ENCODE measurements at places on chromosomes 2 and 18.
A peak's percentile ranks its signal among the peaks of the same experiment; 100 is the strongest.

GRCh38 chr2:230715201-230715600 lies 2.6 kb downstream of the CAB39 start:
- DNase-seq, result no peak

DNA sequence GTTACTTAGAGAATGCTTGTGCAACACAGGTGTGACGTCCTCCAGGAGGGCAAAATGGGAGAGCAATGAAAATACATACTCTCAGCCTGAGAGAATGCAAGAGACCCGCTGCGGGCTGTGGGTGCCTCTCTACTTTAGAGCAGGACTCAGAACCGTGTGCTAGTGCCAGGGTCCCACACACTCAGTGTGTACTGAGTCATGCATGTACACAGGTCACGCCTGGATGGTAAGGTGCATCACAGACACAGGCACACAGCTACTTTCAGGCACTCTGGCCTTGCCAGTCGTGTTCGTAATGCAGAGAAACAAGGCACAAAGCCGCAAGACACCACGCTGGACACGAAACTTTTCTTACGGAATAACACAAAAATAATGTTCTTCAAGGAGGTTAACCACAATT lies 125.3 kb downstream of the ZNF516 start:
- no peak for DNase-seq

- no peak for DNase-seq
These were observed 106.8 kb upstream of the GALNT5 start for GRCh38 chr2:157150747-157151146.

DNA sequence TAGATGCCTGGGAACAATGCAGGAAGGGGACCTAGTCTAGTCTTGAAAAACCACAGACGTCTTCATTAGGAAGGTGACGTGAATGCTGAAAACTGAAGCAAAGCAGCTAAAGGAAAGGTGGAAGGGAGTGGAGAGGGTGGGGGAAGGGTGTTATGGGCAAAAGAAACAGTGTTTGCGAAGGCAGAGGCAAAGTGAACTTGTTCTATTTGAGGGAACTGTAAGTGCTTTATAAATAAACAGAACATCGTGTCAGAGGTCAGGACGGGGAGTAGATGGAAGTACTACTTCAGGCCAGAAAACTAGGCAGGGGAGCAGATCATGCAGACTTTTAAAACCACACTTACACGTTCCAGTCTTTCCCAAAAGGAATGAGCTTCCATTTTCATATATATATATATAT lies 57.8 kb downstream of the FASTKD2 start:
- no peak for DNase-seq

DNA sequence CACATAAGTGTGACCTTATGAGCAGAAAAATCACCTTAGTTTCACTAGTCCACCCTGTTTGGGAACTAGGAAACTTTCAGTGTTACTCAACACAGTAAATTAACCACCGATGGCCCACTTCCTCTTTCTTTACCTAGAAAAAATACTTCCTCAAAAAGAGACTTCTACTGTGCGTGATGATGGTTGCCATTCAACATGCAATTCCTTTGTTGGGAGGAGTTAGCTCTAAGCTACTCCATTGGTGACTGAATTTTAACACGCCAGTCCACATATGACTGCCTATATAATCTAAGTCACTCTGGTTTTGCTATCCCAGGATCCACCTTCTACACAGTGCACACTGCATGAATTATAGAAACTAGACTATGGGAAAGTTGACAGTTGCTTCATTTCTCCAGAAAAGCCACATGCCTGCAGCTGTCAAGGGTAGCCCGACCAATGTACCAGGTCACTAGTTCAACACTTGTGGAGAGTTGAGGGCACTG lies 47.8 kb upstream of the REG3G start:
- no peak for DNase-seq

DNA sequence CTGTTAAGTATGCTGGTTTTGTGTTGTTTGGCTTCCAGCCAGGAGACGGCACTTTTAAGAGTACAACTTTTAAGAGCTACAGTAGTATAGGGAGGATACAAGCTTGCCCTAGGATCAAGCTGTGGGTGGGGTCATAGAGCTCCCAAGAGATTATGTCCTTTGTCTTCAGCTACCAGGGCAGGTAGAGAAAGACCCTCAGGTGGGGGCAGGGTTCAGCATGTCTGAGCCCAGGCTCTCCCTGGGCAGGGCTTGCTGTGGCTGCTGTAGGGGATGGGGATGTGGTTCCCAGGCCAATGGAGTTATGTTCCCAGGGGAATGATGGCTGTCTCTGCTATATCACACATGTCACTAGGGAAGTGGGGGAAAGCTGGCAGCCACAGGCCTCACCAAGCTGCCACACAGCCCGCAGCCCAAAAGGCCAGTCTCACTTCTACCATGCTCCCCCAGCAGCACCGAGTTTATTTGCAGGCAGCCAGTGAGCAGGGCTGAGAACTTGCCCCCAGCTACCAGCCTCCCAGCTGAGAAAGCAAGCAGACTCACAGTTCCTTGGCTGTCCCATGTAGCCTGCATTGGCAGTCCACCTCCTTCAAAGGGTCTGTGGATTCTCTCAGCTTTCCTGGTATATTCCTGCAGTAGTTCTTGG lies 105.7 kb upstream of the ERBB4 start:
- DNase-seq, result no peak

DNA sequence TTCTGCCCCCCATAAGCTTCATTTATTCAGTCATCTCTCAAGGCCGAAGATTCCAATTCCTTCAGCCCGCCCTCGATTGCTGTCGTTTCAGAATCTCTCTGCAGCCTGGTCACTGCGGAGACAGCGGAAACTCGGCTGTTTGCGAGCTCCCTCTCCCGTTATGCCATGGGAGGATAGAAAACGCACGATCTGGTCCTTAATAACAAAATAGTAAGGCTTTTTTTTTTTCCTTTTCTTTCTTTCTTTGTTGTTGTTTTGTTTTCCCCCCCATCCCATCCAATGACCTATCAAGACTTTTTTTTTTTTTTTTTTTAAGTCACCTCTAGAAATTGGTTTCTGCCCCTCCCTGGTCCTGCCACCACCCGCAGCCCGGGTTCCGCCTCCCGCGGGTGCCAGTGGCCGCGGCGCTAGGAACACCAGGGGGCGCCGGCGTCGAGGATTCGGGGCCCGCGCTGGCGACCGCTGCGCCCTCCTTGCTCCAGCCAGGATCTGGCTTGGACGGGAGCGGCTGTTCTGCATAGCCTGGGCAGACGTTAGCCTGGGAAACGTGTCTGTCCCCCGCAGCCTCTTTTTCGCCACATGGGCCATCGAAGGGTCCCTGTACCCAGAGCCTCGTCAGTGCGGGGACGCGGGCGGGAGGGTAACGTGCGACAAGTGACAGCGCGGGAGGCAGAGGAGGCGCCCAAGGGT lies 10.1 kb downstream of the CPLX4 start:
- DNase-seq, result peak; percentile 64

DNA sequence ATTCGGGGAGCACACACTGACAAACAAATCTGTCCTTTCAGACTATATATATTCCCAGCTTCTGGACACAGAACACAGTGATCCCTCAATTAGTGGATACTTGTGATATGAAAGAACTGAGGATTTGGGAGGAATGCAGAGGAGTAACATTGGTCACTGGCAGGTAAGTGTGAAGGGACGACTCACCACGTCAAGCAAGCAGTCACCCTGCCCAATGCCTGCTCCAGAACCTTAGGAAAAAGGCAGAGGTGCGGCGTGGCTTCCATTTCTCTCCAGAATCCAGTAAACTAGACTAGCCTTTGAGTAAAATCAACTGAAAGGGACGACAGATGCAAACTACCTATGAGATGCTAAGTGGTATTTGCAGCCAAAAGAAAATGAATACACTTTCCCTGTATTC lies 1.1 kb downstream of the CCDC93 start:
- no peak for DNase-seq

DNA sequence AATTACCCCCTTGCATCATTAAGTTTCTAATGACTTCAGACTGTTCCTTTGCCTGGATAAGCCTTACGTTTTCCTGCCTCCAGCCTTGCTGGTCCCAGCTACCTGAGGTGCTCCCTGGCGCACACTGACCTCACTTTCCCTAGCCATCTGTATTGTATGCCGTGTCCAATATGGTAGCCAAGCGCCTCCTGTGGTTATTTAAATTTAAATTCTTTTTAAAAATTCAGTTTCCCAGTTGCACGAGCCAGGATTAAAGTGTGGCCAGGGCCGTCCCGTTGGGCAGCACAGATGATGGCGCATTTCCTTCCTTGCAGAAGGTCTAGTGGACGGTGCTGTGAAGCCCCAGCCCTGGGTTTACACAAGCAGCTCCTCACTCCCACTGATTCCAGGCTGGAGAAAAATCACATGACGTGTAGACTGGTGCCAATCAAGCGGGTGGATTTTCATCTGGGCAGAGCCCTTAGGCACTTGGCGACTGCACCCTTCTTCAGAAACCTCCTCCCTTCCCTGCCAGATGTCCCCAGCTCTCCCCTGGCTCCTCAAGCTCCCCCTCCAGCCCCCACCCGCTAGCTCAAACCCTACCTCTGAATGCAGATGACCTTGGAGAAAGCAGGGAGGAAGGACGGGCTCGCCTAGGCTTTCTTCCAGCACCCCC lies 33.9 kb downstream of the ACKR3 start:
- DNase-seq, result no peak

GRCh38 chr2:100880730-100881129 lies 60.8 kb downstream of the NPAS2 start:
- no peak for DNase-seq

- peak; percentile 23 for DNase-seq
These were observed 54.8 kb upstream of the CREB1 start for GRCh38 chr2:207474863-207475485.

DNA sequence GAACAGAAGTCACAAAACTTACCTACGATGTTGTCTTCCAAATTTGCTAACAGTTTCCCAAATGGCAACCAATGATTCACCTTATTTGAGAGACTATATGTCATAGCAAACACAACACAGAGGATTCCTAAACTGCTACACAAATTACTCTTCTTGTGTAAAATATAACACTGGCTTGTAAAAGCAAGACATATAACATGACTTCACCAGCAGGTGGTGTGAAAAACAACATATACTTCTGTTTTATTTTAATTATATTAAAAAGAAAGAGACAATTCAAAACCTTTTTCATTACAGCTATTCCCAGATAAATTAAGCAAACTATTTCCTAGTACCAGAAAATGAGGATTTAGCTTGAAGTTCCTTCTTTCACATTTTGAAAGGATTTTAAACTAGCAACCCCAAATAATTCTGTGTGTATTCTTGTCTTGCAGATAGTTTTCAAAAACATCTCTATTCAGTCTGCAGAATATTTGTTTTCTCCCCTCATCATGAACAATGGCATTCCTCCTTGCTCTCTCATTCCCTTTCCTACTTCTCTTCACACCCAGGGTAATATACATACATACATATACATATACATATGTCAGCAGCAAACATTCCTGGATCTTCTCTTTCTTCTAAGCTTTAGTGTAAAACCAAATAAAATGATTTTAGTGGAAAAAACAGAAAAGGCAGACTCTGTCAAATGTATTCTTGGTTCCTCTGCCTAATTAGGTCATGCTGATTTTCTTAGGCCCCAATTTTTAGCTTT lies 62.1 kb downstream of the SCN3A start:
- no peak for DNase-seq

DNA sequence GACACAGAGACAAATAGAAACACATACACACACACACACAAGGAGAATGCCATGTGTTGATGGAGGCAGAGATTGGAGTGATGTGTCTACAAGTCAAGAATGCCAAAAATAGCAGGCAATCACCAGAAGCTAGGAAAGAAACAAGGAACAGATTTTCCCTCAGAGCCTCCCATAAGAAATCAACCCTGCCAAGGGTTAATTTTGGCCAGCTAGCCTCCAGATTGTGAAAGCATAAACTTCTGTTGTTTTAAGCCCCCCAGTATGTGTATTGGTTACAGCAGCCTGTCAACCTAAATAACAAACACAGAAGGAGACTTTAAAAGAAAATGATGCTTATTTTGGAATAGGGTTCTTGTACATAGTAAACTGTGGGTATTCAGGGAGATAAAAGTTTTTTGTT lies 5.6 kb upstream of the STK39 start:
- DNase-seq, result no peak

DNA sequence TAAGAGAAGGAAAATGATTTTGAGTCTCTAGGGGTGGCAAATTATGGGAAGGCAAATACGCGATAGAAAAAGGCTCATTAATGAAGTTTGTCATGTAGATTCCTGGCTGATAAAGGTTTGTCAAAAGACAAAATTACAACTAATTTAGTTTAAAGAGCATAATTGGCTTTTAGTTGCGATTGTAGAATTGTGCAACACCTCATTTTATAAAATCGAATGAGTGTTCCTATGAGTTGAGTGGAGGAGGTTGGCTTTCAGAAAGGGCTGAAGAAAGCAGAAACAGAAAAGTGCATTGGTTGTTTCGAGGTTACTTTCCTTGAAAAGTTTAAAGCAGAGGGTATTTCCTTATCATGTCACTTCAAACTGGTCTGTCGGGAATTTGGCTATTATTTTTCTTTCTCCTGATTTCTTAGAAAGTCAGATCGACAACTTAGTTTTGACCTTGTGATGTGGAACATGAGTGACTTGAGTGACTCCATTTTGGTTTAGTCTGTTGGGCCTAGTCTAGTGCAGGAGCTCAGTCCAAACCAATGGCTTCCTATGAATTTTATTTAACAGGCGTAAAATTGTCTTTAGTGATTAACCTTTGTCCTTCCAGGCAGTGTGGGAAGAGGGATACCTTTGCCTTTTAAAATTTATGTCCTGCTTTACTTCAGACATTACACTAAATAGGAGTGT lies 2.2 kb upstream of the PCYOX1 start:
- DNase-seq, result no peak

DNA sequence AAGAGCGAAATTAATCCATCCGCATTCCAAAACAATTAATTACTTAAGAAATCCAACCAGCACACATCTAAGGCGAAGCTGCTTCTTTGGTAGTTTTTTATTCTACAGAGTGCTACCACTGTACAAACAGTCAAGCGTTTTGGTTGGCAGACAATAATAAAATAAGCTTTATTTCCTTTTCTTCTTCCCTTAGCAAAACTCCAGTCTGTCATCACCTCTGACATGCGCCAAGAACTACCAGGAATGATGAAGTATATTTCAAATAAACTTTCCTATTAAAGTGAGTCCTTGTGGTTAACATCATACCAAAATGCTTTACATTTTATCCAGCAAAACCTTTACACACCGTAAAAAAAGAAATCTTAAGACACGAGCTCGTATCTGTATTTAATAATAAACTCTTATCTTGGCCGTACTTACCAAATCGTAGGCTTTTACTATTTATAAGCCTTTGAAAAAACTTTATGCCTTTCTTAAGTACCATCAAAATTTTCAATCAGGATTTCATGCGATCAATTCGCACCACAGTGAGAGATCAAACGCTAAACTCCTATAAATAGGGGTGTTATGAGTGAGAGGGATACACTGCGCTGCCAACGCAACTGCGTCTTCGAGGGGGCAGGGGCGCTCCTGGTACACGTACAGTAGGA lies 1.3 kb downstream of the ATL2 start:
- no peak for DNase-seq

DNA sequence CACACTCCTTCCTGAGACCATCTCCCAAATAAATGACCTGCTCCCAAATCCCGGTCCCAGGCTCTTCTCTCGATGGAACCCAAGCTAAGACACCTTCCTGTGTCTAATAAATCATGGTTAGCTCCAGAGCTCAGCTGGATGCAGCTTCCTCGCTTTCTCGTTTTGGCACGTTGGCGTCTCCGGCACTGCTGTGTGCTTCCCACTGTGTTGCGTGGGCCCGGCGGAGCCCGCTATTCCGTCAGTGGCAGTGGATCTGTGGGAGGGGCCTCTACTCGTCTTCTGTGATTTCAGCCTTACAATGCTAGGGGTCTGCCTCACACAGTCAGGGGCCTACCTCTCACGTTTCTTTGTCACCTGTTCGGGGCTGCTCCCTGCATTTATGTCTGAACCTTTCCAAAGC lies 29.4 kb upstream of the YWHAQ start:
- DNase-seq, result no peak

- DNase-seq, result no peak
These were observed 306.0 kb upstream of the COL3A1 start for GRCh38 chr2:188668017-188668680.
